Anterior cingulate cortex (tissue), 58 donors: ENCODE measurements at places on chromosomes 16 and 17.

DNA sequence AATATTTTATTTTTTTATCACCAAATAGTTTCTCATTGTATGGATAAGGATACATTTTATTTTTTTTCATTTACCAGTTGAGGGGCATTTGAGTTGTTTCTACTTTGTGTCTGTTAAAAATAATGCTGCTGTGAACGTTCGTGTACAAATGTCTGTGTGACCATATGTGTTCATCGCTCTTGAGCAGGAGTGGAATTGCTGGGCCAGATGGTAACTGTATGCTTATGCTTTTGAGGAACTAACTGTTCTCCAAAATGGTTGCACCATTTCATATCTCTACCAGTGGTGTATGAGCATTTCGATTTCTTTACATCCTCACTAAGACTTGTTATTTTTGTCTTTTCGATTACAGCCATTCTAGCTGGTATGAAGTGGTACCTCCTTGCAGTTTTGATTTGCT is 212.5 kb upstream of the N4BP1 start:
- no peak for DNase-seq

DNA sequence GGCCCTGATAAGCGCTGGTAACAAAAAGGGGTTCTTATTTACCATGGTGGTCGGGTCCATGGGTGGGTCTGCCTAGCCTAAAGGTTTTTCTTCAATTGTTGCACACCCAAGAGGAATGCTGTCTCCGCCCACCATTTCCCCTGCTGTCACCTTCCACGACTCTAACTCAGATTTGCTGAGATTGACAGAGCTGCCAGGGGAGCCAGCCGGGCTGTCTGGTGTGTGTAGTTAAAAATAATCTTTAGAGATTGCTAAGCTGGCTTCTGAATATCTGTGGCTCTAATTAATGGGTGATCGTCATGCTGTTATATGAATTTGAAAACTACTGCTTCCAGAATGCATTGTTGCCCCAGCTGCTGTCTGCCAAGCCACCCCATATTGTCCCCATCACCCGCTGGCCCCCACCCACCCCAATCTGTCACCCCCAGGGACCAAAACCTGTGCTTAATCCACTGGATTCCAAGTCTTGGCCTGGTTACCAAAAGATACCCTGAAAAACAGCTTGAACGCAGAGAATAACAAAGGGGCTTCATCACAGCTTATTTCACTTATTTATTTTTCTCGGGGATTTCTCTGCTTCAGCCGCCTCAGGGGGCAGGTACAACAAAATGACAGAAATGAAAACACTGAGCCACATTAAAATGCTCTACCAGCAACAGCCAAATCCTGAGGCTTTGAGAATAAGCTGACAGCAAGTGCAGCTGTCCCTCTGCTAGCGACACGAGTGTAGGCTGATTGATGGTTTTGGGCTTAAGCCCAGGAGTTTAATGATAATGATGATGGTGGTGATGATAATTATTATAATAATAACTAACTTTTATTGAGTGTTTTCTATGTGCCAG is 46.1 kb upstream of the NLK start:
- DNase-seq: no peak

DNA sequence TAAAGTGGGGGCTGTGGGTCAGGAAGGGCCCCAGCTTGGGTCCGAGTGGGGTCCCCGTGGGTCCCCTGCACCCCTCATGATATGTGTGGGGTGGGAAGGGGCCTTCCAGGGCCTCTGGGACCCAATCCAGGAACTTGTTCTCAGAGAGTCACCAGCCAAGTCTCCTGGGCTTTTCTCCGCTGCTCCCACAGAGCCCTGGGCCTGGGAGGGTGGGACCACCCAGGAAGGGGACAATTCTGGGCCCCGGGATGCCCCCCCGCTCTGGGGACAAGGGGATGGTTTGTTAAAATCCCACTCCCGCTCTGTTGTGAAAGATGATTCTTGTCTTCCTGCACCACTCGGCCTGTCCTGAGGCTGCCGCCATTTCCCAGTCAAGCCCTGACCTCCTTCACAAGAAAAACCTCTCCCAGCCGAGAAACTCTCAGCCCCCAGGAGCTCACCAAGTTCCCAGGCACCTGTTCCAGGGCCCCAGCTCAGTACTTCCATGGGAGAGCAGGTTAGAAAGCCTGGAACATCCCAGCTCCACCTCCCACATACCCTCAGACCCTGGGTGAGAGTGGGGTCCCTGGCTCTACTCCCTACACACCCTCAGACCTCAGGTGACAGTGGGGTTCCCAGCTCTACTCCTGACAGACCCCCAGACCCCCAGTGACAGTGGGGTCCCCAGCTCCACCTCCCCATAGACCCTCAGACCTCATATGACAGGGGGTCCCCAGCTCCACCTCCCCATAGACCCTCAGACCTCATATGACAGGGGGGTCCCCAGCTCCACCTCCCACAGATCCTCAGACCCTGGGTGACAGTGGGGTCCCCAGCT is 75.1 kb downstream of the METRNL start:
- DNase-seq: no peak

DNA sequence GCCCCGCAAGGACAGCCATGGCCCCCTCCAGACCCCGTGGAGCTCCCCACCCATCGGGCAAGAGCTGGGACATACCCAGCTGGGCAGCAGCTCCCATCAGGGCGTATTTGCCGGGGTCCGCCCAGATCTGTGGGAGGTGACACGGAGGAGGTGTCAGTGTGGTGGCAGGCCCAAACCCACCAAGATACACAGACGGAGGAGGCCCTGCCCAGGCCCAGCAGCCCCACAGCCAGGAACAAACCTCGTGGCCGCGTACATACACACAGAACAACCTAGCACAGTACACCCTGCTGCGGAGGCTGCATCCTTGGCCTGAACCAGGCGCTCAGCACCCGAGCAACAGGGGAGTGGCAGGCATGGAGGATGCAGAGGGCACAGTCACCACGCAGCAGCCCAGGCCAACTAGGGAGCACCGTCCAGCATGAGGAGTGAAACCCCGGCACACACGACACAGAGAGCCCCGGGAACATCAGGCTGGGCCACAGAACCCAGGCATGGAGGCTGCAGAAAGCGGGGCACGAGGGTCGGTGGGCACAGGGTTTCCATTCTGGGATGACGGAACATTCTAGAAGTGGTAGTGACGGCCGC is 4.9 kb upstream of the CCDC154 start:
- DNase-seq: no peak

DNA sequence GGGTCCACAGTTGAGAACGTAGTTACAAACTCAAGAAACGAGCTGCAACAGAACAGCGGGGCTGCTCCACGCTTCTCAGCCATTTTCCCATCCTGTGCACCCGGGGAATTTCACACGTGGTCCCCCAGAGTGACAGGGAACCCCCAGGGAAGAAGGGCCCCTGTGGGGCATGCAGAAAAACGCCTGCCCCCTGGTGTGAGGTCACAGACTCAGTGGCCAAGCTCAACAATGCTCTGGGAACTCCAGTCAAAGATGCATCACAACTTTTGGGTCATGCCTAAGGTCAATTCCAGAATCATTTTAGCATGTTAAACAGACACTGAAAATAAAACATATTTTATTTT is 115.4 kb downstream of the ZNF778 start:
- no peak for DNase-seq

- no peak for DNase-seq
Observed at GRCh38 chr17:69084911-69085310, 24.2 kb upstream of the ABCA9 start.

GRCh38 chr17:2551928-2552327 is 40.2 kb upstream of the METTL16 start:
- DNase-seq: no peak

DNA sequence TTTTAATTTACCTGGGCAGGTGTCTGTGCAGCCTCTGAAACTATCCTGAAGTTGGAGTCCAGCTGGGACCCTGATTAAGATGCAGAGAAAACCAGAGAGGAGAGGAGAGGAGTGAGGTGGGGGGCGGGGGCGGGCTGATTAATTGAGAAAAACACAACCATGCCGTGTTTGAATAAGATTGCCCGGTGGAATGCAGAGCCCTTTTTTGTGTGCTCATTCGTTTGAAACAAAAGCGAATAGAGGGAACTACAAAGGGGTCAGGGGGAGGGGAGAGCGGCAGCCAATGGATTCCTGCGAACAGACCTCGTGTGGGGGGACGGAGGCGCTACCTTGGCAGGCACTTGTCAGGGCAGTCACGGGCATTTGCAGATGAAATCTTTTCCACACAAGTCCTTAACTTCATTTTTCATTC is 355.8 kb downstream of the SOX9 start:
- peak; percentile 70 for DNase-seq

DNA sequence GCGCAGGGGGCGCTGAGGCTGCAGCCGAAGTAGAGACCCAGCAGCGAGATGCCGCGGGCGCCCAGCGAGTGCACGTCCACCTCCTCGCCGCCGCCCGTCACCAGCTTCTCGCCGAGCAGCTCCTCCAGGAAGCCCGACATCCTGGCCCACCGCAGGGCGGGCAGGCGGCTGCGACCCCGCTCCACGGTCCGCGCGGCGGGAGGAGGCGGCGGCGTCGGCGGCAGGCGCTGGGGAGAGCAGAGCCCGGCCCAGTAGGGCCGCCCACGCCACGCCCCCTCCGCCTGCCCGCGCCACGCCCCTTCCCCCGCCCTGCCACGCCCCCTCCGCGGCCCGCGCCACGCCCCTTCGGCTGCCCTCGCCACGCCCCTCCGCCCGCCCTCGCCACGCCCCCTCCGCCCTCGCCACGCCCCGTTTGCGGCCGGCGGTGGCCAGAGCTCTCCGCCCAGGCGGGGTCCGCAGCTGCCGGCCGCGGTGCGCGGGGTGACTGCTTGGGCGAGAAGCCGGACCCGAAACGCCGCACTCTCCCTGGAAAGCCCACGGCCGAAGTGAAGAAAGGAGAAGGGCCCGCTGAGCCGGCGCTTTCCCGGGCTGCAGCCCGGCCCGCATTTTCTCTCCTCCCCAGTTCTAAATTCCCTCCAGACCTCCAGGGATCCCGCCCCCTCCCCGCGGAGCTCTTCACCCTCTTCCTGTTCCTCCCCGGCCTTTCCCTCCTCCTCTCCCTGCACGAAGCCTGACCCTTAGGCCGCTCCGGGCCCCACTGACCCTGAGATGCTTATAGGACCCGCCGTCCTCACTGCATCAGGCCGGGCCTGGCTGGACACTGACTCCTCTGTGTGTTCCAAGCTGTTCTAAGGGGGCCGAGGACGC is at the start of gene NXN:
Gene NXN, minus strand, starts transcription at position 238 of the 867 bp plus-strand sequence.
- peak; percentile 85 for DNase-seq

- DNase-seq: no peak
Observed at GRCh38 chr16:20866145-20866772, 33.9 kb downstream of the DCUN1D3 start.

DNA sequence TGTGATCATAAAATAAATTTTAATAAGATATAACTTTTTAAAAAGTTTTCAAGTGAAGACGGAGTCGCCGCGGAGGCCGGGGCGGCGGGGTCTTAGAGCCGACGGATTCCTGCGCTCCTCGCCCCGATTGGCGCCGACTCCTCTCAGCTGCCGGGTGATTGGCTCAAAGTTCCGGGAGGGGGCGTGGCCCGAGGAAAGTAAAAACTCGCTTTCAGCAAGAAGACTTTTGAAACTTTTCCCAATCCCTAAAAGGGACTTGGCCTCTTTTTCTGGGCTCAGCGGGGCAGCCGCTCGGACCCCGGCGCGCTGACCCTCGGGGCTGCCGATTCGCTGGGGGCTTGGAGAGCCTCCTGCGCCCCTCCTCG is at the start of gene FOXC2:
Gene FOXC2, plus strand, starts transcription at position 229 of the 365 bp plus-strand sequence. CDS start 507 bp downstream, outside the sequence.
- no peak for DNase-seq

GRCh38 chr16:15593235-15593634 is 49.7 kb downstream of the MARF1 start:
- no peak for DNase-seq
